ENCODE measurements at places on chromosomes 1 and 21. TPM values are rescaled to one million over a fixed set of nuclear protein-coding genes. Genes with fewer than 3 reads are reported as not detected.
A peak's percentile ranks its signal among the peaks of the same experiment; 100 is the strongest.

GRCh38 chr1:220884109-220884980 lies 5.1 kb downstream of the HLX start:
- no peak overlapping the region for H3K4me3 ChIP-seq
- no peaks in the 10 kb centered on the region for H3K36me3 ChIP-seq
- H3K27ac ChIP-seq = no peak overlapping the region
- no peak for DNase-seq
- H3K27me3 ChIP-seq = peaks cover 64% of the 10 kb centered on the region

DNA sequence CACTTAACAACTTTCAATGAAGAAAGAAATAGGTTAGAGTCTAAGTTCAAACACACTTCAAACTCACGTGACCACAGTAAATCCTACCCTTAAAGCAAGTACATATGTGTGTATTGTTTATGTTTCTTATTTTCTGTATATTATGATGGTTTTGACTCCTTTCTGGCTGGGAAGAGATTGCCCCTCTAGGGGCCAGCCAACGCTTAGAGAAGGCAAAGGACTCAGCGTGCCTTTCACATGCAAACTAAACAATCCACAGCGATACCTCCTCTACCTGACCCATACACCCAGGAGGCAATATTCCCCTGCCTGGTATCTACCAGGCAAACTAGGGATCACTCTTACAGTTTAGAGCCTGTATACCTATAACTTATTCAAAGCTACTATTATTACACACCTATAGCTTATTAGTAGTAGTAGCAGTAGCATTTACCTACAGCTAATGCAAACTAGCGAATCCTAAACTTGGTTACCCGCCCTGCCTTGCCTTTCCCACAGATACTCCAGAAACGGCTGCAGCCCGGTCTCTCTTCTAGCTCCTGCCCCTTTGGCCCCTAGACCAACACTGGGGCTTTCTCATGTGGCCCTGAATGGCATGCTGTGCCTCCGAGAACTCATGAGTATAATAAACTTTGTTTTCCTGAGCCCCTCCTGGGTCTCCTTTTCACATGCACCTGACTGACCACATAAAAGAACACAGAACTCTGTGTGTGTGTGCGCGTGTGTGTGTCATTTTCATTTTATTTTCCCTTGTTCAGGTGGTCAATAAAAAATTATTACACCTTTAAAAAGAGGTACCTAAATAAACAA lies 14.0 kb downstream of the NRIP1 start:
- peak overlapping the region; percentile 87 for H3K27ac ChIP-seq
- DNase-seq = no peak
- no peaks in the 10 kb centered on the region for H3K27me3 ChIP-seq
- peak overlapping the region; percentile 59 for H3K4me3 ChIP-seq
- peaks cover 72% of the 10 kb centered on the region for H3K4me1 ChIP-seq

- DNase-seq = no peak
- H3K27me3 ChIP-seq = no peaks in the 10 kb centered on the region
- no peak overlapping the region for H3K4me3 ChIP-seq
- peaks cover 69% of the 10 kb centered on the region for H3K4me1 ChIP-seq
- H3K36me3 ChIP-seq = no peaks in the 10 kb centered on the region
These were observed 19.7 kb downstream of the USP48 start for GRCh38 chr1:21763236-21763635.

DNAJC28 gene
- total RNA-seq = 0.37 TPM

DNA sequence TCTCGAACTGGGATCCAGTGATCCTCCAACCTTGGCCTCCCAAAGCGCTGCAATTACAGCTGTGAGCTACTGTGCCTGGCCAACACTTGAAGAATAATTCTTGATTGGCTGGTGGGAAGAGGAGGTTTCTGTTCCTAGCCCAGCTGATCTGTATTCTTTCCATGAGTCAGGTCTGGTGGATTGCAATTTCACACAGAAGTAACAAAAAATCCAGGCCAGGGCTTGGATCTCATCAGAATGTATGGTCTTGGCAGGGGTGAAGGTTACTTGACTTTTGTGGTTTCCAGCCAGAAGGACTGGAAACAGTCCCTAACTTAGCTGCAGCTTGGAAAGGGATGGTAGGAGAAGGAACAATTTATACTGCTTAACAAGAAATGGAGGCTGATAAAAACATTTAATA lies 5.1 kb upstream of the HP1BP3 start:
- peaks cover 9% of the 10 kb centered on the region for H3K4me1 ChIP-seq
- H3K27ac ChIP-seq = no peak overlapping the region
- H3K27me3 ChIP-seq = no peaks in the 10 kb centered on the region
- H3K36me3 ChIP-seq = no peaks in the 10 kb centered on the region
- H3K4me3 ChIP-seq = no peak overlapping the region

- H3K27me3 ChIP-seq = peaks cover 4% of the 10 kb centered on the region
- peak; percentile 83 for DNase-seq
- H3K4me1 ChIP-seq = peaks cover 25% of the 10 kb centered on the region
- no peaks in the 10 kb centered on the region for H3K36me3 ChIP-seq
These were observed 11.7 kb upstream of the S100A11 start for GRCh38 chr1:152048416-152049009.

LENEP gene
- 0.80 TPM for total RNA-seq

- H3K4me1 ChIP-seq = no peaks in the 10 kb centered on the region
- peaks cover 42% of the 10 kb centered on the region for H3K36me3 ChIP-seq
- no peak overlapping the region for H3K4me3 ChIP-seq
- H3K27me3 ChIP-seq = no peaks in the 10 kb centered on the region
- no peak overlapping the region for H3K27ac ChIP-seq
These were observed 16.7 kb upstream of the DIP2A start for GRCh38 chr21:46441961-46442498.

- peaks cover 45% of the 10 kb centered on the region for H3K36me3 ChIP-seq
- H3K4me1 ChIP-seq = peaks cover 68% of the 10 kb centered on the region
- no peaks in the 10 kb centered on the region for H3K27me3 ChIP-seq
These were observed 3.8 kb downstream of the ZNF644 start for GRCh38 chr1:91018006-91018405.

DNA sequence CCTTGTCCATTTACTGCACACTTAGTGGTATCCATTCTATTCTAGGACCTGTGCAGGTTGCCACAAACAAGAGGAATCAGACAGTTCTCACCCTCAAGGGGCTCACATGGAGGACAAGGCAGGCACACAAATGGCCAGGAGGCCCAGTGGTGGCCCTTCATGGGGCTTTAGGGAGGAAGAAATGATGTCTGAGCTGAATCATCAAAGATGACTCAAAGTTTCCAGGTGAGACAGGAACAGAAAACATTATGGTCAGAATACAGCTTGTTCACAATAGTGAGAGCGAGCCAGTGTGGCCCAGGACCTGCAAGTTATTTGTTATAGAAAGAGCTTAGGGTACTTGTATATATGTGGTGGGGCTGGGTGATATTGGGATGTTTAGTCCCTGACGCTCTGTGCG lies 26.4 kb downstream of the SHISAL2A start:
- DNase-seq = peak; percentile 67
- peak overlapping the region; percentile 91 for H3K27ac ChIP-seq
- H3K4me3 ChIP-seq = peak overlapping the region; percentile 13
- H3K36me3 ChIP-seq = peaks cover 13% of the 10 kb centered on the region
- H3K4me1 ChIP-seq = peaks cover 21% of the 10 kb centered on the region

CD1B gene
- not detected for total RNA-seq

DNA sequence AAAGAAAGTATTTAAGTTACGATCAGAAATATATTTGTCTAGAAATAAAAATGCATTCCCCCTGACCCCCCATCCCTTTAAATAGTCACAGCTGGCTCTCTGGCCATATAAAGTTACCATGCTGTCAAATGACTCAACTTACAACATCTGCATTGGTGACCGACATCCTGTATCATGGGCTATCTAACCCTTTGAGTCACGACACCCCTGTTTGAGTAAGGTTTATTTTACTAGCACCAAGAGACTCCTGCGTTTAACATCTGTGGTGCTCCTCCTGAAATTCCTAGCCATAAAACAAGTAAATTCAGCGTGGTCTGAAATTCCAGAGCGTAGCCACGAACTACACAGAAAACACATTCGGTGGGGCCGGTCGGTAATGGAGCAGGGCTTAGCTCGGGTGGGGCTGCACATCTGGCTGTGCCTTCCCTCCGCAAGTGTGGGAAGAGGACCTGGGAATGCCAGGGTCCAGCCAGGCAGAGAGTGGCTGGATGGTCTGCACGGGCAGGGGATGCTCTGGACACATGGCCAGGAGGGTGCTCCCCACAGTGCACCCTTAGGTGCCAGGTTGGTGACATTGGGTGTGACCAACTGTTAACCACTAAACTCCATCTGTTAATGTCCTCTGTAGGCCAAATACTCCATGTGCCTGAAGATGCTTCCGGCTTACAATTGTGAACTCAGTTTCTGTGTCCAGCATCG lies 53.0 kb upstream of the CLDN14 start:
- DNase-seq = no peak
- no peaks in the 10 kb centered on the region for H3K4me1 ChIP-seq
- no peak overlapping the region for H3K4me3 ChIP-seq
- peaks cover 2% of the 10 kb centered on the region for H3K27me3 ChIP-seq
- H3K36me3 ChIP-seq = no peaks in the 10 kb centered on the region
- no peak overlapping the region for H3K27ac ChIP-seq

ETV3L gene
- not detected for total RNA-seq

- no peak overlapping the region for H3K27ac ChIP-seq
- peaks cover 29% of the 10 kb centered on the region for H3K4me1 ChIP-seq
- DNase-seq = no peak
- no peaks in the 10 kb centered on the region for H3K27me3 ChIP-seq
- no peak overlapping the region for H3K4me3 ChIP-seq
These were observed 5.9 kb downstream of the MTHFR start for GRCh38 chr1:11799896-11800295.

Measured in activated CD4-positive, alpha-beta T cell treated with anti-CD3 and anti-CD28 coated beads for 36 hours (primary cell).